ENCODE measurements at places on chromosomes 2 and 18. TPM values are rescaled to one million over a fixed set of nuclear protein-coding genes. Genes with fewer than 3 reads are reported as not detected.

- H3K27ac ChIP-seq: no peak overlapping the region
- no peaks in the 10 kb centered on the region for H3K4me1 ChIP-seq
- H3K4me3 ChIP-seq: no peak overlapping the region
- H3K27me3 ChIP-seq: peaks cover 8% of the 10 kb centered on the region
These were observed 52.1 kb upstream of the COPS8 start for GRCh38 chr2:237033536-237034060.

- DNase-seq: no peak
- H3K27me3 ChIP-seq: no peaks in the 10 kb centered on the region
- no peak overlapping the region for H3K4me3 ChIP-seq
- no peak overlapping the region for H3K27ac ChIP-seq
- H3K4me1 ChIP-seq: no peaks in the 10 kb centered on the region
- no peaks in the 10 kb centered on the region for H3K36me3 ChIP-seq
These were observed 982.1 kb downstream of the TSN start for GRCh38 chr2:122737429-122738077.

The PEX13 gene
- 34.8 TPM for total RNA-seq

- no peaks in the 10 kb centered on the region for H3K36me3 ChIP-seq
- peaks cover 6% of the 10 kb centered on the region for H3K4me1 ChIP-seq
- H3K27me3 ChIP-seq: peaks cover 3% of the 10 kb centered on the region
These were observed 410.6 kb downstream of the ZNF521 start for GRCh38 chr18:24941174-24941951.

DNA sequence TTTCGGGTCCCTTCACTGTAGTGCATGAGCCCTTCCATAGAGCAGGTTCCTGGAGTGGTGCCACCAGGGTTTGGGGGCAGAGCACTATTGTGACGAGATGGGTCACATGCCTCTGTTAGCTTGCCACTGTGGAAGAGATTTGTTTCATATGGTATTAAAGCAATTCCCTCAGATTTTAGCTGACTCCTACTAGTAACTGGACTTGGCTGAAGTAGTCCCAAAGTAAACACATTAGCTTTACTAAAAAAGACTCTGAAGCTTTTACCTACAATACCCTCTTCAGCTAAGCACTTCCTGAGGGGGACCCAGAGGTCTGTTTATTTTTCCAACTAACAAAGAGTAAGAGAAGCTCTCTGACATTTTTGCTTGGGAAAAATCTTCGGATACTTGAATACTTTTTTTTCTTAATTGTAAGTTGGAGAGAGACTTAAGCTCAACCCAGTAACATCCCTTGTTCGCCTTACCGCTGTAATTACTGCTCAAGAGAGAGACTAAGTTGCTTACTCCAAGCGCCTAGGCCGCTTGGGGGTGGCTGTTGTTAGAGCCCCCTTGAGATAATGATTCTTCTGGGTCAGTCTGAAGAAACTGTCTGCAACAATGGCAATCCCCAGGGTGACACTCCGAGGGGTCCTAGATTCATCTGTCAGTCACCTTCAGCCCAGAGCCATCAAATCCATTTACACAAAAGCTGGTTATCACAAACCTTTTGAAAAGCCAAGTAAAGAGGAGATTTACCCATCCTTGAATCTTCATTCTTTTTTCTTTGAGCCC is 177.4 kb downstream of the FIGN start:
- no peak for DNase-seq
- no peaks in the 10 kb centered on the region for H3K36me3 ChIP-seq
- H3K27me3 ChIP-seq: no peaks in the 10 kb centered on the region
- no peak overlapping the region for H3K27ac ChIP-seq
- H3K4me3 ChIP-seq: no peak overlapping the region

GRCh38 chr2:188450732-188451483 is 159.2 kb downstream of the GULP1 start:
- H3K27ac ChIP-seq: no peak overlapping the region
- no peaks in the 10 kb centered on the region for H3K36me3 ChIP-seq
- no peaks in the 10 kb centered on the region for H3K27me3 ChIP-seq
- peaks cover 1% of the 10 kb centered on the region for H3K4me1 ChIP-seq
- H3K4me3 ChIP-seq: no peak overlapping the region

- no peak overlapping the region for H3K27ac ChIP-seq
- H3K4me3 ChIP-seq: no peak overlapping the region
- H3K27me3 ChIP-seq: no peaks in the 10 kb centered on the region
These were observed 87.4 kb downstream of the INO80D start for GRCh38 chr2:205998583-205998982.

The FKBP1B gene
- 10.2 TPM for total RNA-seq

GRCh38 chr2:219643084-219643473 is 15.6 kb downstream of the SLC4A3 start:
- peaks cover 12% of the 10 kb centered on the region for H3K4me1 ChIP-seq
- no peak for DNase-seq
- no peak overlapping the region for H3K27ac ChIP-seq
- no peak overlapping the region for H3K4me3 ChIP-seq

GRCh38 chr18:3171631-3172030 is 48.1 kb downstream of the MYOM1 start:
- no peak overlapping the region for H3K4me3 ChIP-seq
- H3K27me3 ChIP-seq: peaks cover 7% of the 10 kb centered on the region
- H3K27ac ChIP-seq: no peak overlapping the region
- DNase-seq: no peak

The ADAM17 gene
- total RNA-seq: 46.4 TPM

GRCh38 chr2:18411626-18412025 is 148.8 kb downstream of the RDH14 start:
- H3K4me1 ChIP-seq: peaks cover 6% of the 10 kb centered on the region
- no peaks in the 10 kb centered on the region for H3K27me3 ChIP-seq
- H3K36me3 ChIP-seq: no peaks in the 10 kb centered on the region

DNA sequence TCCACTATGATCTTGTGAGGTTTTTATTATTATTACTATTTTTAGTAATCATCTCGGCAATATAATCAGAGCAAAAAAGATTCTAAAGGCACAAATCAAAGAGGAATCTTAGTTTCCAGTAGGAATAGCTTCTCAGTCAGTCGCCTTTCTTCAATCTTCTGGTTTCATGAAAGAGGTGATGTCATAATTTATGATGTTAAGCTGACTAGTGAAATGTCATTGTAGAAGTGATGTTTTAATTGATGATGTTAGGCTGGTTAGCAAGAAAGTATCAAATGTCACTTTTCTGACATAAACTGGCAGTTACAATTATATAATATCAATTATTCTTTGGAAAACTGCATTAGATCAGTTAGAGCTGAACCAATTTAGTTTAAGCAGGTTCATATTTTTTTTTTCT is 476.7 kb upstream of the ETAA1 start:
- DNase-seq: no peak
- H3K27me3 ChIP-seq: no peaks in the 10 kb centered on the region

The GKN1 gene
- not detected for total RNA-seq

DNA sequence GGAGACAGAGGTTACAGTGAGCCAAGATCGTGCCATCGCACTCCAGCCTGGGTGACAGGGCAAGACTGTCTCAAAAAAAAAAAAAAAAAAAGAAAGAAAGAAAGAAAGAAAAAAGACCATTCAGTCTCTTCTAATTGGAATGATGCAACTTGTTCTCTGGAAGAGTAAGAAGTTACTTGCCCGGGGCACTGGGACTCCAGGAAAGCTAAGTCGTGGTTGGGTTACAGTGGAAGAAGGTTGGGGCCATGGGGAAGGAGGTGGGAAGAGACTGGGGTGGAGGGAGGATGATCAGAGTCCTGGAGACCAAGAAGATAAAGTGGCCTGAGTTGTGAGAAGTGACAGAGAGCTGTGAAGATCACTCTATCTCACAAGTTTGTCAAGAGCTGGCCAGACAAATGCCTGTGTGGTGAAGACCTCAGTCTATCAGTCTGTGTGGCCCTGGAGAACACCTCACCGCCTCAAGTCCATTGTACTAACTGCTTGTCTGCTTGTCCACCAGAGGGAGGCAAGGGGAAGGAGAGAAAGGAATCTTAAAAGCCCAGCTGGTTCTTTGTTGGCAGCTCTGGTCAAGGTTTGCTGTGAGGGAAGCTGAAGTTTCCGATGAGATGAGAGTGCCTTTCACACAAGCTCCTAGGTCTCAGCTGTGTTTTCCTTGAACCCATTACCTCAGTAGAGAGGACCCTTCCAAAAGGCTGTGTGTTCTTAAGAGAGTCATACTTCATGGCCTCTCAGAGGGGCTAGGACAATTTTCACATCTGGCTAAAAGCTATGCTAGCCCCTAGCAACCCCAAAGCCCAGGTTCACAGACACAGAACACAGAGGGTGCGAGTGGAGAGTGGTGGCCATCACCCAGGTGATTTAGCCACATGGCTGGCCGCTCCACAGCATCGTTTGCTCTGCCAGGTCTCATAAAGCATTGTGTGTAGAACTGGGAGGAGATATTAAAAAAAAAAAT is 72.0 kb upstream of the TMEM178A start:
- no peaks in the 10 kb centered on the region for H3K36me3 ChIP-seq
- peak; percentile 88 for DNase-seq
- H3K27me3 ChIP-seq: no peaks in the 10 kb centered on the region
- peaks cover 5% of the 10 kb centered on the region for H3K4me1 ChIP-seq
- no peak overlapping the region for H3K4me3 ChIP-seq
- H3K27ac ChIP-seq: no peak overlapping the region

DNA sequence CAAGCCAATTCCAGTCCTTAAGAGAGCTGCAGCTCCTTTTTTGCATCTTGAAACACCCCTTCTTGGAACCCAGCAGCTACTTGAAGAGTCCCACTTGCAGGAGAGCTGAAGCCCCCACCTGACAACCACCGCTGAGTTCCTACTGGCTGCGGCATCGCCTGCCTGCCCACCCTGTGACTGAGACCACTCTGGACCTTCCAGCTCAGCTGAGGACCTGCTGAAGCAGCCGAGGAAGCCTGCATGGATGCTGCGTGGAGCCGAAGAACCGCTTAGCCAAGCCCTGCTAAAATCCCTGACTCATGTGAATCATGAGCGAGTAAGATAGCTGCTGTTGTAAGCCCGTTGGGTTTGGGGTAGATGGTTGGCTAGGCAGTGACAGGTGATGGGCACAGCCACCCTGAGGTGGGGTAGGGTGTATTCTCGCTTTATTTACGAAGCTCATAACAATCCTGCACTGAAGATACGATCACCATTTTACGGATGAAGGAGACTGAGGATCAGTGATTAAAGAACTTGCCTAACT is 78.4 kb downstream of the INHBB start:
- no peaks in the 10 kb centered on the region for H3K4me1 ChIP-seq
- no peak overlapping the region for H3K4me3 ChIP-seq
- no peak overlapping the region for H3K27ac ChIP-seq
- H3K36me3 ChIP-seq: no peaks in the 10 kb centered on the region
- no peak for DNase-seq

DNA sequence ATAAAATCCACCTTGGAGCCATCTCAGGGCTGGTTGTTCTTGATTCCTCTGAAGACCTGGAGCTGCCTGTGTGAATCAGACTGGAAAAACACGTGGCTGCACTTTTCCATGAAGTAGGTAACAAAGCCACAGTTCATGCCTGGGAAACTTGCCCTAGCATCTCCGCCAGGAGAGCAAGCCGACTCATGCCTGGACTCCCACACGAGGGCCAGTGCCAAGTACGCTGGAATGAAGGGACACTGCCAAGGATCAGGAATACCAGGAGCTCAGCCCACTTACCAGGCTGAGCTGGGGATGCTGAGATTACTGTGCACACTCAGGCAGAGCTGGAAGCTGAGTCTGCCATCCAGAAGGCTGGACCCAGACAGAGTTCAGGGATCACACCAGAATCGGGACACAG is 10.9 kb upstream of the FHL2 start:
- H3K27ac ChIP-seq: no peak overlapping the region
- no peaks in the 10 kb centered on the region for H3K36me3 ChIP-seq
- peaks cover 18% of the 10 kb centered on the region for H3K4me1 ChIP-seq
- H3K27me3 ChIP-seq: peaks cover 11% of the 10 kb centered on the region
- H3K4me3 ChIP-seq: no peak overlapping the region
- peak; percentile 91 for DNase-seq

DNA sequence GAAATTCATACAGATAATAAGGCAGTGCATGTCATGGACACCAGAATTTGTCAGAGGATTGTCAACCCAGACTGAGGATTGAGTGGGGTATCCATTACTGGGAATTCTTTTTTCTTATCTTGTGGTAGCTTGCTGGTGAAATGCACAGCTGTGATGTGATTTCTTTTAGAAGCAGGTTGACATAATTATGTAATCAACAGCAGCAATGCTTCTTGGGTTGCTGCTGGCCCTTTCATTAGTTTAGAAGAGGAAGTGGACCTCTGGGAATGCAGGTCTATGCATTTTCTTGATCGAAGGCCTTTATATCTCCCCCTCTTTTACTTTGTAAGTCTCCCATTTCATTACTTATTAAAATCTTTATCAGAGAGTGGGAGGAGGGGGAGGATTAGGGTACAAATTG is 319.9 kb downstream of the AGPS start:
- no peaks in the 10 kb centered on the region for H3K27me3 ChIP-seq
- no peaks in the 10 kb centered on the region for H3K36me3 ChIP-seq
- no peaks in the 10 kb centered on the region for H3K4me1 ChIP-seq
- H3K4me3 ChIP-seq: no peak overlapping the region
- no peak overlapping the region for H3K27ac ChIP-seq
- DNase-seq: no peak

The CXCR4 gene
- not detected for total RNA-seq

The ID2 gene
- total RNA-seq: 389 TPM

- no peaks in the 10 kb centered on the region for H3K36me3 ChIP-seq
- peaks cover 3% of the 10 kb centered on the region for H3K27me3 ChIP-seq
- no peak overlapping the region for H3K27ac ChIP-seq
- no peaks in the 10 kb centered on the region for H3K4me1 ChIP-seq
- H3K4me3 ChIP-seq: no peak overlapping the region
These were observed 50.2 kb downstream of the SKA1 start for GRCh38 chr18:50424877-50425690.
